Nasal cavity respiratory epithelium epithelial cell of viscerocranial mucosa (primary cell): ENCODE measurements at places on chromosomes 16 and 17. TPM values are rescaled to one million over a fixed set of nuclear protein-coding genes. Genes with fewer than 3 reads are reported as not detected.

The SLC9A5 gene
- 0.34 and 0.43 TPM in 2 replicates for total RNA-seq

The MARCHF10 gene
- total RNA-seq: under 0.01 and 0.07 TPM in 2 replicates

The CTRL gene
- total RNA-seq: 0.21 and 0.34 TPM in 2 replicates

The CACNA1G gene
- not detected in 2 replicates for total RNA-seq

The DNAAF8 gene
- under 0.01 and 0.28 TPM in 2 replicates for total RNA-seq

The KRTAP9-8 gene
- total RNA-seq: not detected in 2 replicates

The MLLT6 gene
- total RNA-seq: 12.6 and 33.0 TPM in 2 replicates

The MYH8 gene
- not detected in 2 replicates for total RNA-seq
